ENCODE measurements at places on chromosomes 3 and 15. TPM values are rescaled to one million over a fixed set of nuclear protein-coding genes. Genes with fewer than 3 reads are reported as not detected.

Gene ITGA11
- polyA plus RNA-seq, result not detected

DNA sequence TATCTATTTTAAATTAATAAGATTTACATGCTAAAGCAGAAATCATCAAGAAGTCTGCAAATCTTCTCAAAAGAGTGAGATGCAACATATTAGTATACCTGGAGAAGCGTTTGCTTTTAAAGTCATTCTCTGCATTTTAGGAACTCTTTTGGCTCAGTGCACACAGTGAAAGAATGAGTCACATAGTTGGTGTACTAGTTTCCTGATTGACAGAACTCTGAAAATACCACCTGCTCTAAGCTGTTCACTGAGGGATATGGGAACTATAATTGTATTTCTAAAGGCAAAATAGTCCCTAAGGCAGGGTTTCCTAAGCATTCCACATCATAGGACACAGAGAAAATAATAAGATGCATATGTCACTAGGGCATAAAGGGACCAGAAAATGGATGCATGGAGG is 838.5 kb downstream of the DIPK2A start:
- H3K4me1 ChIP-seq, result peaks cover 20% of the 10 kb centered on the region
- no peaks in the 10 kb centered on the region for H3K27me3 ChIP-seq
- no peak overlapping the region for H3K27ac ChIP-seq
- peak; percentile 13 for DNase-seq
- H3K36me3 ChIP-seq, result no peaks in the 10 kb centered on the region

GRCh38 chr3:123028233-123028828 is 768 bp upstream of the SEMA5B start:
- peaks cover 27% of the 10 kb centered on the region for H3K4me1 ChIP-seq
- DNase-seq, result no peak
- H3K27ac ChIP-seq, result no peak overlapping the region
- peaks cover 79% of the 10 kb centered on the region for H3K27me3 ChIP-seq
- no peaks in the 10 kb centered on the region for H3K36me3 ChIP-seq
- H3K4me3 ChIP-seq, result peak overlapping the region; percentile 5

Gene KBTBD13
- not detected for polyA plus RNA-seq

DNA sequence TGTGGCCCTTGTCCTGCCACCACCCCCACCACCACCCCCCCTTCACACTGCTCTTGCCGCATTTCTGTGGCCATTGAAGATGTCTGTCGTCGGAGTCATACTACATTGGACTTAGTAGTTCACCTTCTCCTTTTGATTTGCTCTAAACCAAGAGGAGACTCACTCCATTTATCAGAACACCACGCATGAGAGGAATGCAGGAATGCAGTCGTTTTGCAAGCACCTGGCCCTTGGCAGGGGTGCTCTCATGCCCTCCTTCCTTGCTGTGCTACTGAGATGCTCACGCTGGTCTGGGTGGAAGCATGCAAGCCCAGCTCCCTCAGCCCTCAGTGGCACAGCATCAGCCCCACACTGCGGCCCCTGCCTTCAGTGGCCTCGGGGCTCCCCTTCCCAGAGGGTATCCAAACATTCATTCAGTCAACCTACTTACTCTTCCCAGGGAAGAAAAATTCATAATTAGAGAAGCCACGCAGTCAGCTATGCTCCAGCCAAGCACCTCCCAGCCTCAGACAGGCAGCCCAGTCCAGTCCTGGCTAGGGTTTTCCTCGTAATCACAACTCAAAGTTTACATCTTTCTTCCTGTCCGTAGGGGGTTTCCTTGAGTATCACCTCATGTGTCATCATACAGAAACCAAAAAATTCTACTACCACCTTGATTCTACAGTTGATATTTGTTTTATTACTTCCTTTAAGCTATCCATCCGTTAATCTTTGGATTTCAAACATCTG is 520.0 kb downstream of the GABRG3 start:
- no peak overlapping the region for H3K27ac ChIP-seq
- H3K27me3 ChIP-seq, result no peaks in the 10 kb centered on the region
- no peaks in the 10 kb centered on the region for H3K36me3 ChIP-seq
- H3K4me1 ChIP-seq, result no peaks in the 10 kb centered on the region

Gene GPR149
- polyA plus RNA-seq, result not detected

- no peak overlapping the region for H3K4me3 ChIP-seq
- no peak overlapping the region for H3K27ac ChIP-seq
- peaks cover 4% of the 10 kb centered on the region for H3K4me1 ChIP-seq
- no peaks in the 10 kb centered on the region for H3K27me3 ChIP-seq
Measured at GRCh38 chr3:37435572-37435971, 261.2 kb upstream of the LRRFIP2 start.

GRCh38 chr15:61011576-61012336 is 217.3 kb downstream of the RORA start:
- no peak overlapping the region for H3K27ac ChIP-seq
- H3K4me1 ChIP-seq, result no peaks in the 10 kb centered on the region
- no peaks in the 10 kb centered on the region for H3K36me3 ChIP-seq
- peaks cover 2% of the 10 kb centered on the region for H3K27me3 ChIP-seq

Gene CYP11A1
- not detected for polyA plus RNA-seq

DNA sequence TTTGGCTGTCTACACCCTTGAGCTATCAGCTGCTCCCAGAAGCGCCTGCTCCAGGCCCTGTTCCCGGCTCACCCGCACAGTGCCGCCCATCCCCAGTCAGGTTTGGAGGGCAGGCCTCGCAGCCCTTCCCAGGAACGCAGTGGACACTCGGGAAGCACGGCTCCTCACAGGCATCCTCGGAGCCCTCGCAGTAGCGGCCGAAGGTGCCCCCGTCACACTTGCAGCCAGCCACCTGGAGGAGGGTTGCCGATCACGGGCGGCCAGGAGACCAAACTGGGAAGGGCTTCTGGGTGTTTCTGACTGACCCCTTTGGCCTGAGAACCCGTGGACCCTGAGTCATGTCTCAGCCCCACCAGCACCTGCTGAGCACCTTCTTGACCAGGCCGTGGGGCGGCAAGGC is 33.4 kb downstream of the MUC20 start:
- DNase-seq, result no peak
- no peaks in the 10 kb centered on the region for H3K4me1 ChIP-seq
- no peak overlapping the region for H3K4me3 ChIP-seq
- H3K36me3 ChIP-seq, result no peaks in the 10 kb centered on the region
- H3K27ac ChIP-seq, result no peak overlapping the region

Gene GRK7
- not detected for polyA plus RNA-seq

DNA sequence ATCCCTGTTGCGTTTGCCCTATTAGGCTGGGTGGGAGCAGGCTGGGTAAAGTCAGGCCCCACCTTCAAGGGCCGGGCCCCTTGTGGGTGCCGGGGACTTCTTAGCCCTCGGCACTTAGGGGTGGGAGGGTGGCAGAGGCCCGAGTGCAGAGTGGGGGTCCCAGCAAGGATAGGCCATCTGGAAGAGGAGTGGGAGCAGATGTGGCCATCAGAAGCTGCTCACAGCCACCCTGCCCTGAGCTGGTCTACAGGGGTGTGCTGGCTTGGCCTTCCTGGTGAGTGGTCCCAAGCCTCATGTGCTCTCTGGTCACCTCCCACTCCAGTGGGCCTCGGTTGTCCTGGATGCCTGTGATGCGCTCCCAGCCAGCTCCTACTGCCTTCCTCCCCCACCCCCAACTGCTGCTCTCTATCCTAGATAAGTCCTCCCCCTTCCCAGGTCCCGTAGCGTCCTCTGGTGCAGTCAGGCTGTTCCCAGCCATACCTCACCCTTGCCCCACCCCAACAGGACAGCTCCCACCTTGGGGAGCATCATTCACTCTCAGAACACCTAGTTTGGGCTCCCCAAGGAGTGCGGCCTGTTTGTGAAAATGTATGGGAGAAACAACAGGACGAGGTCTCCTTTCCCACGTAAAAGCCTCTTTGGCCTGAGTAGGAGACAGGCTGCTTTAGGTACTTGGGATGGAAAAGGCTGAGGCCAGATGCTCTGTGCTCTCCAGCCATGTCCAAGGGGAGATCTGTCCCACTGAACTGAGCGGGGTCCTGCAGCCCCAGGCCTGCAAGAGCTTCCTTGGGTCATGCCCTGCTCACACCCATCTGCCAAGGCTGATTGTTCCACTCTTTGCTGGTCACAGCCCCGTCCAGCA is 24.9 kb upstream of the PLXNA1 start:
- no peak for DNase-seq
- no peak overlapping the region for H3K27ac ChIP-seq
- H3K4me3 ChIP-seq, result no peak overlapping the region
- no peaks in the 10 kb centered on the region for H3K4me1 ChIP-seq

GRCh38 chr3:42228796-42229195 is 37.2 kb downstream of the CCK start:
- peaks cover 10% of the 10 kb centered on the region for H3K36me3 ChIP-seq
- H3K4me3 ChIP-seq, result no peak overlapping the region
- no peaks in the 10 kb centered on the region for H3K4me1 ChIP-seq
- H3K27ac ChIP-seq, result no peak overlapping the region
- H3K27me3 ChIP-seq, result no peaks in the 10 kb centered on the region
- DNase-seq, result no peak

Gene NR2E3
- not detected for polyA plus RNA-seq

- peak; percentile 55 for DNase-seq
- no peaks in the 10 kb centered on the region for H3K36me3 ChIP-seq
- no peak overlapping the region for H3K4me3 ChIP-seq
- H3K4me1 ChIP-seq, result peaks cover 11% of the 10 kb centered on the region
- peaks cover 18% of the 10 kb centered on the region for H3K27me3 ChIP-seq
Measured at GRCh38 chr15:68553994-68554720, 24.6 kb upstream of the CORO2B start.

DNA sequence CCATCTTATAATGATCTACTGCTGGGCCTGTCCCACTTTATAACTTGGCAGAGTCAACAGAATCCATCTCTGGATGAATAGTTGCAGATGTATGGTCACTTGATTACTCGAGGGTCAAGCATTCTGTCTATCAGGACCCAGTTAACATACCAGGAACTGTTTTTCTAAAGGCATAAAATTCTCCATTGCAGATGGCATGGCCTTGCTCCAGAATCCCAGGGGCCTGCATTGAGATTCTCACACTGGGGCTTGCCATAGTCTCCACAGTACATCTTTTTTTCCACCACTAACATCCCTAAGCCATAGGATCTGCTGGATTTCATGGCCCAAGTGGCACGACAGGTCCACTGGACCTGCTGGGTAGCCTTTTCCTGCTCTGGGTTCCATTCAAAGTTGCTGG is 68.5 kb upstream of the CACNA1D start:
- H3K36me3 ChIP-seq, result no peaks in the 10 kb centered on the region
- no peak for DNase-seq
- H3K4me1 ChIP-seq, result no peaks in the 10 kb centered on the region
- no peak overlapping the region for H3K27ac ChIP-seq

- no peaks in the 10 kb centered on the region for H3K36me3 ChIP-seq
- H3K27ac ChIP-seq, result no peak overlapping the region
- DNase-seq, result no peak
- H3K4me3 ChIP-seq, result no peak overlapping the region
- no peaks in the 10 kb centered on the region for H3K4me1 ChIP-seq
Measured at GRCh38 chr15:26773917-26774316, 1.1 kb upstream of the GABRB3 start.

Gene TGM5
- polyA plus RNA-seq, result not detected

Gene ISL2
- polyA plus RNA-seq, result 0.40 TPM

GRCh38 chr3:138877226-138877625 is 42.5 kb upstream of the PIK3CB start:
- no peaks in the 10 kb centered on the region for H3K27me3 ChIP-seq
- H3K27ac ChIP-seq, result no peak overlapping the region
- DNase-seq, result no peak
- peaks cover 24% of the 10 kb centered on the region for H3K4me1 ChIP-seq
- no peaks in the 10 kb centered on the region for H3K36me3 ChIP-seq

DNA sequence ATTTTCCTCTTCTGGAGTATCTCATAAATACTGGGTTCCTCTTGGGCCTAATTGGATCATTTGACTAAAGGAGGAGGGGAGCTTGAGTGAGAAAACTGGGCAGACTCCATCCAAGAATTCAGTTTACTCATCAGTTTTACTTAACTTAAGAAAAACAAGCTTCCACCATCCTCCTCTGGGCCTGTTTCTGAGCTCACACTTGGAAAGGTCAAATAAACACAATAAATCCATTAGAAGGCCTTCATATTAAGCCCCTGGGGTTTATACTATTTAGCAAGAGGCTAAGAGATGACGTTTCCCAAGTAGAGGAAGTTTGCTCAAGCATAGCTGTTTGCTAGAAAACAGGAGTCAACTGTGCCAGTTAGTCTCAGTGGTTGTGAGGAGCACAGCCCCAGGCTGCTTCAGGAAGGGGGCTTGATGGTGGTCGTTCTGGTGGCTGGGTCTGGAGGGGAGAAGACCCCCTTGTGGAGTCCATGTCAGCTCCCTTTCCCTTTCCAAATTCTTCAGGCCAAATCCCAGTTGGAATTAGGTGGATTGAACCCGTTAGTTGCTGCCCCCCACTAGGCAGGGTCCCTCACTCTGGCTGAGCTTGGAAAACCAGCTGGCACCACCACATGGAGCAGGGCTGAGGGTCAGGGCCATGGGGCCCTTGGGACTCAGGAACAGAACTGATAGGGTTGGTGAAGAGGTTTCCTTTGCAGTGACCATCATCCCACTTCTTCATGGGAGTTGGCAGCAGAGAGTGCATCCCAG is 64.8 kb downstream of the SPSB4 start:
- DNase-seq, result no peak
- no peaks in the 10 kb centered on the region for H3K27me3 ChIP-seq
- no peak overlapping the region for H3K27ac ChIP-seq

Gene COX17
- polyA plus RNA-seq, result 81.6 TPM

DNA sequence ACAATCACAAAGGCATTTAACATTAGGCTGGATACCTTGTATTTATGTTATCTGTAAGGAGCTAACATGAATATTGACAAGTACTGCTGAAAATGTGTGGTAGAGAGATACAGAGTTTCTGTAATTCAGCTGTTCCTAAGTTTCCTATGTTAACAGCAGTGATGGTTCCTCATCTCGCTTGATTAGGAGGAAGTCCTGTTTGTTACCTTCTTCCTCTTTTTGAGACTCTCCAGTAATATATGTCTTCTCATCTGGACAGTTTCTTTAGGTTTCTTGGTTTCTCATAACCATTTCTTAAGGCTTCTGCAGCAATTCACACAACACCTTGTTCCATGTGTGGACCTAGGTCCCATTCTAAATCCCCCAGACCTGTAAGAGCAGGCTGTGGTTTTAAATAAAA is 11.4 kb upstream of the PEX5L start:
- H3K4me3 ChIP-seq, result no peak overlapping the region
- no peaks in the 10 kb centered on the region for H3K4me1 ChIP-seq
- no peak overlapping the region for H3K27ac ChIP-seq
- no peaks in the 10 kb centered on the region for H3K27me3 ChIP-seq

Gene CPNE9
- polyA plus RNA-seq, result 0.55 TPM

- H3K36me3 ChIP-seq, result no peaks in the 10 kb centered on the region
- H3K27ac ChIP-seq, result no peak overlapping the region
- no peak for DNase-seq
- peaks cover 35% of the 10 kb centered on the region for H3K4me1 ChIP-seq
- no peaks in the 10 kb centered on the region for H3K27me3 ChIP-seq
Measured at GRCh38 chr15:90178468-90179435, 22.4 kb upstream of the SEMA4B start.

Gene SKOR1
- polyA plus RNA-seq, result 0.23 TPM

Gene CRYGS
- 0.25 TPM for polyA plus RNA-seq

- no peak overlapping the region for H3K27ac ChIP-seq
- H3K4me3 ChIP-seq, result no peak overlapping the region
- no peaks in the 10 kb centered on the region for H3K27me3 ChIP-seq
- H3K4me1 ChIP-seq, result no peaks in the 10 kb centered on the region
- DNase-seq, result no peak
- peaks cover 90% of the 10 kb centered on the region for H3K36me3 ChIP-seq
Measured at GRCh38 chr3:125573216-125573615, 22.1 kb downstream of the OSBPL11 start.
